Stimulated activated CD4-positive, alpha-beta T cell treated with anti-CD3 and anti-CD28 coated beads, Interleukin-4, amount 100 ng/mL, for 24 hours (primary cell): ENCODE measurements at places on chromosomes 3 and 15.
A peak's percentile ranks its signal among the peaks of the same experiment; 100 is the strongest.

DNA sequence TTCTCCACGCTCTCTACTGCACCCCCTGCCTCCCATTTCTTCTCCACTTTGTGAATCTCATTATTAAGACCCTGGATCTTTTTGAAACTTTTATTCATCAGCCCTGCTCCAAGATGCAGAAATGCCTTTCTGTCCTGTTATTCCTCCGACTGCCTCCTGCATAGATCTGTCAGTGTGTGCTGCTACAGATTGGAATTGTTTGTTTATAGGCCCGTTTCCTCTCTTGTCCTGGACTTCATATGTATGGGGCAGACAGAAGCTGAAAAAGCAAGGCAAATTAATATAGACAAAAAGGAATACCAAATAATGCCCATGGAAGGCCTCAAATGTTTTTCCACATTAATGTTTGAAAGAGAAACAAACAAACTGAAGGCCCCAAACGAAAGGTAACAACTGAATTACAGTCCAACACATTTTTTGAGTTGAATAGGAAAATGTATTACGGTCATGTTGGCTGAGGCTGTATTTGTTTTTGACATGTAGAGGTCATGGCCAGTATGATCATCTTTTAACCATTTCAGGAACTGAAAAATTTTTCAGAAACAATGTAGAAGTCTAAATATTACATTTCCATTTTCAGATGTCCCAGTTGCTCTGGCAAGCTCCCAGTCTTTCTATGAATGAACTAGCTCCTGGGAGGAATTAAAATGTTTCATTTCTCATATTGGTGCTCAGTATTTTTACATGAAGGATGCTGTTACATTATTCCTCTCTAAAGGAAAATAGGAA lies 8.8 kb downstream of the CHST2 start:
- no peak for DNase-seq

DNA sequence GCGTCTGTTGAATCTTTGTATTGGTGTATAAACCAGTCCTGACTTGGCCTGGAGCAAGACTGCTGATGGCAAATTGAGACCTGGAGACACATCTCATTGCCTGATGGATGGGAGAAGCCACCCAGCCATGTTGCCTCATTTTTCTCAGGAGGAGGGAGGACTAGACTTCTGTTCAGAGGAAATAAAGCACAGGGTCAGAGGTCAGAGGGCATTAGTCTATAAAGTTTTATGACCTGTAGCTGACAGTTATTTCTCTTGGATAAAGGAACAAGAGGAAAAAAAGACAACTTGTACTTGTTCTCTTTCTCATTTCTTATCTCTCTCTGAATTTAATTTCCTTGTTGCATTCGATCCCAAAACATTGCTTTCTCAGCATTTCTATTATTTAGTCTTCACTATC lies 775.9 kb downstream of the SQOR start:
- no peak for DNase-seq

- DNase-seq = no peak
These were observed 440.2 kb downstream of the CNTN6 start for GRCh38 chr3:1532935-1533606.

- DNase-seq = no peak
These were observed 40.3 kb downstream of the CHST14 start for GRCh38 chr15:40511093-40511471.

DNA sequence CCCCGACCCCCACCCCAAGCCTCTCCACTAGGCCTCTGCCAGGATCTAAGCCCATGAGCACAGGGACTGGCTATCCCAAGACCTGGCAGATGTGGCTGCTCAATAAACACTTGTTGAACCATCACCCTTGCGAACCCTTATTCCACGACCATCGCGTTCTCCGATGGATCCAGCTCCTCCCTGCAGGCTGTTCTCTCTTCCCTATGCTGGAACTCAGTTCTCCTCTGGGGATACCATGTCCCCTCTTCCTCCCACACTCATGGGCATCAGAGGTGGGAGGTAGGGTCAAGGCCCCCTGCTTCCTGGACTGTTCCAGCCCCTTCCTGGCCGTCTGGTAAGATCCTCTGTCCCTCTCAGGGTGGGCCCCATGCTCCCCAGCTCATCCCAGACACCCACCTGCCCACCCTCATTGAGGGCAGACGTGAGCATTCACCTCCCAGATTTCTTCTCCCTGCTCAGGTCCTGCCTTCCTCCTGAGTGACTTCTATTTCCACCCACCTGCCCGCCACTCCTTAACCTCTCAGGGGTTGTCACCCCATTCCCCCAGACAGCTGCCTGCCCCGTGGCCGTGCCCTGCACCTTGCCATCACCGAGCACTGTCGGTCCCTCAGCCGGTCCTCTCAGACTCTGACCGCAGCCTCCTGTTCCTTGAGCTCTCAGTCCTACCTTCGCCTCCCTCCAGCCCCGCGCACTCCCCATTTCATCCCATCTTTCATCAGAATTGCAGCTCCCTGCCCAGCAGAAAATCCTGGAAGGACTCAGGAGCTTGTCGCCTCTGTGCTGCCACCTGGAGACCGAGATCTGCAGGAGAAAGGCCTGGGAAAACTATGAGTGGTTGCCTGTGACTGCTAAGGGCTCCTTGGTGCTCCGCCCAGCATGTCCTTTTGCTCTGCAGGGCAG lies 42.0 kb downstream of the PML start:
- DNase-seq = no peak

DNA sequence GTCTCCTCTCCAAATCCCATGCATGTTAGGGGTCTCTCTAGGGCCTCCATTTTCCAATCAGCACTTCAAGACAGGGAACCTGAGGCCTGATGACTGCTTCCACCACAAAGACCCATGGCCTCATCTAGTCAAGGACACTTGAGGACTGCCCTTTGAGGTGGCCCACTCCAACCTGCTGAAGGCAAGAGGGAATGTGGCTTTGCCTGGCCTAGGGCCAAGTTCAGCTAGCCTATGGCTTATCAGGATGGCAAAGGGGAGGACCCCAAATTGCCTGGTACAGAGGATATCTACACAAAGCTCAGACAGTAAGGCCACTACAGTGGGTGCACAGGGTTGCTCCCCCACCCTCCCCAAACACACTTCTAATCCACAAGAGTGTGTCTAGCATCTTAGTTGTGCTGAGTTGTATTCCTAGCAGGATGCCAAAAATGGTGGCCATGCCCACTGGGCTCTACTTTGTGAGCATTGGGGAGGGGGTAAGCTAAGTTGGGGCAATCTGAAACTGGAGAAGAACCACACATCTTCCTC lies 10.0 kb upstream of the GRAMD2A start:
- DNase-seq = no peak

DNA sequence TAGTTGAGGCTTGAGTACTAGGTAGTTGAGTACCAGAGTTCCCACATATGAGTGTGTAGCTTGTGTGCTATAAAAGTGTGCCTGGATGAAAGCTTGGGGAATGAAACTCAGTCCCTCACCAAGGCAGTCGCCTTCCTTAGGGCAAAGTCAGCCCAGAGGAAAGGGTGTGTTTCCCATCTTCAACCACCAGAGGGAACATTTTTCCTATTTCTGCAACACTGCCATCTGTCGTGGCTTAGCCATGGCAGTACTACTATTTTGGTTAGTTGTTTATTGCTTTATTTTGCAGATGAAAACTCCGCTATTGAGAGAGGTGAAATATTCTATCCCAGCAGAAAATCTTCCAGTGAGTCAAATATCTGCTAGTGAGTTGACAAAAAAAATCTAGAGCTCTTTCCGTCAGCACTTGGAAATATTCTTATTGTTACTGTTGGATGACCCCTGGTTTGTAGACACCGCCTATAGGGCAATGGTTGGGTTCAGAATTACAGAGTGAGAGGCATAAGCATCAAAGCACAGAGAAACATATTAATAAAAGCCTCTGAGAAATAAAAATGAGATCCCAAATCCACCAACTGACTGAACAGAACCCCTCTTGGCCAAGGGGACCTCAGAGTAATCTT lies 239.9 kb downstream of the CPNE4 start:
- DNase-seq = peak; percentile 10

DNA sequence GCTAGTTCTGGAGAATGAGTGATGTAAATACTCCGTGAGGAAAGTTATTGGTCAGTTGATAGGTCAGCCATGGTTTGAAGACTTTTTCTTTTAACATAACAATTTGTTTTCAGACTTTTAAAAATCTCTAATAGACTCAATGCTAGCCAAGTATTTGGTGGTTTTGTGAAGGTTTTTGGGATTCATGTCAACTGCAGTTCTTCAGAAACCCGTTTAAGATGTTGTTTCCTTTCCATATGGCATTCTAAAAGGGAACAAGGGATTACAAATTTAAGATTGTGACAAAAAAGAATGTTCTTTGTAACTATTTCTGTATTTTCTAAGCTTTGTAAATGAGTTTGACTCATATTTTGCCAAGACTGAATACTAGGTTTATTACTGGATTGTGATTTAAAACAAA lies 281.7 kb upstream of the COL8A1 start:
- no peak for DNase-seq

DNA sequence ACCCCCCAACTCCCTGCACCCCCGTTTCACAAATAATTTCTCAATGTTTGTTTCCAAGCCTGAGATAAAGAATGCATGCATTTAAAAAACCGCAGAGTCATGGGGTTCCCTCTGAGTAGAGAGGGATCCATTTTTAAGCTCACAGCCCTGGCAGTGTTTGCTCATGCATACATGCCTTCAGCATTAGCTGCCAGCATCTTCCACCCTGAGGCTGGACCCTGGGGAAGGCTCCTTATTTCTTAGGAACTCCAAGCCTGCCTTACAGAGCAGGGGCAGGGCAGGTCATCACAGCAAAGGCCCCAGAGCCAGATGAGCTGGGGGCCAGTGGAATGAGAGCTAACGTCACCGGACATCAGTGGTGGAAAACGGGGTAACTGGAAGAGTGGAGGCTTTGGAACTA lies 31.3 kb downstream of the TLE3 start:
- no peak for DNase-seq

GRCh38 chr15:89749951-89750559 lies 994 bp downstream of the MESP1 start:
- DNase-seq = no peak

DNA sequence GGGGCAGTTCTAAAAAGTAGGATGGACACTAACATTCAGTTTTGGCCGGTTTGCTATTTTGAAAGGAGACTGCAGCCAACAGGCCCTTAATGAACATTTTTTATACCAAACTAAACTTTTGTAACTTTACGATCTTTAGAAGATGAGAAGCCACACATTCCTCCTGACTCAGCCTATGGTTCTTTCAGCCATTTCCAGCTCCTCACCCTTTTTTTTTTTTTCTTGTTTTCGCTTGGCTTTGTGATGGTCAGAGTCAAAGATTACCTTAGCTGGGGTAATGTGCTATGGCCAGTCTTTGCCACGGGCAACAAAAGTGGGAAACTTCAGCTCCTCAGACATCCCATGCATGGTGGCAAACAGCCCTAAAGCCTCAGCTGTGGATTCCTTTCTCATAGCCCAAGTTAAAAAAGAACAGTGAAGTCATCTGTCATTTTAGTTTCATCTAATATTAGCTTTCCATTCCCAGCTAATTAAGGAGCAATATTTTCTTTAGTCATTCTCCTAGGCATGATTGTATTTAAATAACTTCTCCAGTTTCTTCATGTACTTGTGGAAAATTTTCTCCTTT lies 368.7 kb downstream of the MFSD1 start:
- no peak for DNase-seq

- DNase-seq = no peak
These were observed 17.2 kb downstream of the MKRN2 start for GRCh38 chr3:12574131-12574530.

- DNase-seq = no peak
These were observed 44.3 kb upstream of the UBE2E1 start for GRCh38 chr3:23761440-23761896.

GRCh38 chr3:152968388-152969024 lies 133.6 kb downstream of the P2RY1 start:
- DNase-seq = no peak

DNA sequence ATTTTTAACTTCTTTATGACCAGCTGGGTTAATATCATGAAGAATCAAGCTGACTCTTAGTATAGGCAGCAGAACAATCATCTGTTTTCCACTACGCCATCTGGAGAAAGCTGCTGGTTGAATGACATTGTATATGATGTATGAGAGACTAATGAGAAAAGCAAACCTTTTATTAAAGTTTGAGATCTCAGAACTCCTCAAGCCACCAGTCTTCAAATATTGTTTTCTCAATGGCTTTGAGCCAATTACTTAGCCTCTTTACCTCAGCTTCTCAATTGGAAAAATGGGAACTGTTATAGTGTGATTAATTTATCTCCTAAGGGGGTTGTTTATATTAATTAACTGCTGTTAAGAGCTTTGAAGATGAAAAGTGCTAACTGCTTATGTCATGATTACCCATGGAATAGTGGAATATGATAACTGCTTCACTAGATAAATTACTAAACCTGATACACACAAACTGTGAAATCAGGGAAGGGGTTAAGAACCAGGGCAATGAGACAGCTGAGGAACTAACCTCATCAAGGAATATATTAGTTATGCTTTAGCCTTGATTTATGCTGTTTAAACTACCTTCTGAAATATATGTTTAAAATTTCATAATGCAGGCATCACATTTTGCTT lies 330.1 kb downstream of the SOX2 start:
- DNase-seq = no peak

DNA sequence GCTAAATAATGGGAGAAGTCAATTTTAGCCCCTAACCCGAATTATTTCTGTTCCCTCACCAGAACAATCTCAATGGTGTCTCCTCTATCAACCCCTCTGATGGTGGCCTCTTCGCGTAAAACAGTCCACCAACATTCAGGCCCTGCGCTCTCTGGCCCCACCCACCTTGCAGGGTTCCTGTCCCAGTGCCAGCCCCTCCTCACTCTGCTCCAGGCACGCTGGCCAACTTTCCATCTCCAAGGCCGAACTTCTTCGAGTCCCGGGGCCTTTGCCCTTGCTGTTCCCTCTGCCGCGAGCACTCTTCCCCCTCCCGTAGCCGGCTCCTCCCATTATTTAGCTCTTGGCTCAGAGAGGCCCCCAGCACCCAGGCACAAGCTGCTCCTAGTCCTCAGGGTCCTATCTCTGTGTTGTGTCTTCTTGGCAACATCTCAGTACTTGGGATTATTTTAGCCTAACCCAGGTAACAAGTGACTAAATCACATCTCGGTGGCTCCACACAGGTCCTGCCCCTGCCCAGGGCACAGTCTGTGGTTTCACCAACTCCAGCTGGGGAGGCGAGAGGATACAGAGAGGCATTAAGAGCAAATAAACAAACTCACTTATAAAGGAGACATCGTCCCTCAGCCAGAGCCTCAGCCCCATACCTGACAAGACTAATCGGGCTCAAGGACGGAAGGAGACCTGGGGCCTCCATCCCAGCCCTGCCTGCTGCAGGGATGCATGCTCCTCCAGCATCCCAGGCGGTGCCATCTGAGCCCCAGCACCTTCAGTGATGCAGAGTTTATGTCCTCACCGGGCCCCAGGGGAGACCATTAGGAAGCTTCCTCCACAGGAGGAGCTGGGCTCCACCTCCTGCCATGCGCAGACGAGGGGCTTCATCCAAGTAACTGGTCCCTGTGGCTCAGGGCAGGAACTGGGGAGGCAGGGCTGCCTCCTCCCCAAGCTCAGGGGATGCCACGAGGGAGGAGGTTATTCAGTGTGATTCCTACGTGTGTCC lies 19.7 kb upstream of the IQSEC1 start:
- DNase-seq = no peak
